Liver (tissue), 10 donors: ENCODE measurements at places on chromosomes 1 and 21.

GRCh38 chr1:170881268-170882265 is 53.8 kb upstream of the MROH9 start:
- DNase-seq: no peak

GRCh38 chr1:22803833-22804232 is 93.2 kb downstream of the EPHB2 start:
- no peak for DNase-seq

DNA sequence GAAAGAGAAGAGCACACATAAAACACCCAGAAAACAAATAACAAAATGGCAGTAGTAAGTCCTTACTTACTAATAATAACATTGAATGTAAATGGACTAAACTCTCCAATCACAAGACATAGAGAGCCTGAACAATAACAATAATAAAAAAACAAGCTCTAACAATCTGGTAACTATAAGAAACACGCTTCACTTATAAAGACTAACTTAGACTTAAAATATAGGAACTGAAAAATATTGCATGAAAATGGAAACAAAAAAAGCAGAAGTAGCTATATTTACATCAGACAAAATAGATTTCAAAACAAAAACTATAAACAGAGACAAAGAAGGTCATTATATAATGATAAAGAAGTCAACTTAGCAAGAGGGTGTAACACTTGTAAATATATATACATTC is 83.1 kb upstream of the LYPLAL1 start:
- DNase-seq: no peak

GRCh38 chr21:23507501-23507900 is 2099.8 kb downstream of the MRPL39 start:
- DNase-seq: no peak

DNA sequence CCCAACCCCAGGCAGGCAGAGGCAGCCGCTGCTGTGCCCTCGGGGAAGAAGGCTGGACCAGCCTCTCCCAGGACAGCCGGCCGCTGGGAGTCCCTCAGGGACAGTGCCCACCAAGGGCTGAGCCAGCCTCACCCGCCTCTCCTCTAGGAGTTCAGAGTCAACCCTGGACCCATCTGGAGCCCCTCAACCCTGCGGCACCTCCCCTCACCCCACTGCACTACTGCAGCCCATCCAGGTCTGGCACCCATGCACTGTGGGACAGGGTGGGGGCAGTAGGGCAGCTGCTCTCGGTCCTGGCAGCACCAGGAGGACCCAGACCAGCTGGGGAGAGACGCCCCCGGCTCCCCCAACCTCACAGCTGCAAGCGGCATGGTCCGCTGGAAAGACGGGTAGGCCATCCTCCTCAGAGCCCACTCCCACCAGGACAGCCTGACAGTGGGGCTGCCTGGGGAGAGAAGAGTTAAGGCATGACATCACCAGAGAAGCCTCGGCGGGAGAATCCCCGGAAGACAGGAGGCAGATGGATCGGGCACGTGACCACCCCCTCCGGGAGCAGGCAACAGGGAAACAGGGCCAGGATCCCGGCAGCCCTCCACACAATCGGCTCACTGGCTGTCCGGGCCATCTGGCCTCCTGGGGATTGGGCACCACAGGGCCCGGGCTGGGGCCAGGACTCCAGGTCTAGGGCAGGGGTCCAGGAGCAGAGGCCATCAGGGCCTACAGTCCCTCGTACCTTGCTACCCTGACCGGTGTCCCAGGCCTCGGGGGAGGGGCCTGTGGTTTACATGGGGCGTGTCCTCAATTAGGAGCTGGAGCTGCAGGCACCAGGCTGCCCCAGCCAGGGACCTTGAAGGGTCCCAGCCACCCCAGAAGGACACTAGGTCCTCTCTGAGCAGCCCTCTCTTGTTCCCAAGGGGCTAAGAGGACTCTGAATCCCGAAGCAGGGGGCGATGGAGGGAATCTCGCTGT is 3.1 kb downstream of the ACAP3 start:
- DNase-seq: peak; percentile 51

DNA sequence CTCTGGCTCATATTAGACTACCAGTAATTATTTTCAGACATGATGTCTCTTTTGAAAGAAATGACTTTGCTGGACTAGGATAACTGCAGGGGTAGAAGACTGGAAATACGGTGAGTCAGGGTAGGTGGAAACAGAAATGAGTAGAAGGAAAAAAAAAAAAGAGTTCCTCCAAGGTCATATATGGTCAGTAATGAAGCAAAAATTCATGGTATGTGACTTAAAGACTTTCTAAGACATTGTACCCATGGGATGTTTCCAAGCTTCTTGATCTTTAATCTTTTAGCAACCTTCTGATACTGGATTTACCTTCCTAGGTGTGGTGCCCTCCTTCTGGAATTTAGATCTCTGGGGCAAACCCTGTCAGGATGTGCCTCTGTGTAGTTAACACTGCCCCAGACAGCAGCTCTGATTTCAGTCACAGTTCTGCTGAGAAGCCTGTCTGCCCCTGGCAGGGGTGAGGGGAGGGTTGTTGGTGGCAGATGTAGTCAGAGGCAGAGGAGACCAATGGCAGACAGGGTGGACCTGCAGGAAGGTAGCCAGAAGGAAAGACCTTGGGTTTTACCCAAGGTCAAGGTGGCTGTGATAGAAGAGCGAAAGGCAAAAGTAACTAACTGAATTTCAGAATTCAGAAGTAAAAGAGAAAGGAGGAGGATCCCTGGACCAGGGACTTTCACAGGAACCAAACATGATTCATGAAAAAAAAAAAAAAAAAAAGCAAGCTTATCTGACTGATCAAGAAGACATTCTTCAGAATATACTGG is 44.1 kb upstream of the BCL10 start:
- DNase-seq: no peak
